ENCODE measurements at places on chromosomes 5 and 9.
A peak's percentile ranks its signal among the peaks of the same experiment; 100 is the strongest.

DNA sequence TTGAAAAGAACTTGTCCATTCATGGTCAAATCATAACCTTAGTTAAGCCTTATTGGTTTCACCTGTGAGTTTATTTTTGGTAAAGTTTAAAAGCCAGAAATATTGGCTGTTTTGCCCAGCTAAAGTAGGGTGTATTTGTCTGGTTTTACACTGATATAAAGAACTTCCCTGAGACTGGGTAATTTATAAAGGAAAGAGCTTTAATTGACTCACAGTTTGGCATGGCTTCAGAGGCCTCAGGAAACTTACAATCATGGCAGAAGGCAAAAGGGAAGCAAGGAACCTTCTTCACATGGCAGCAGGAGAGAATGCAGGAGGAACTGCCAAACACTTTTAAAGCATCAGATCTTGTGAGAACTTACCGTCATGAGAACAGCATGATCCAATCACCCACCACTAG lies 55.3 kb downstream of the JAKMIP2 start:
- DNase-seq, result no peak

DNA sequence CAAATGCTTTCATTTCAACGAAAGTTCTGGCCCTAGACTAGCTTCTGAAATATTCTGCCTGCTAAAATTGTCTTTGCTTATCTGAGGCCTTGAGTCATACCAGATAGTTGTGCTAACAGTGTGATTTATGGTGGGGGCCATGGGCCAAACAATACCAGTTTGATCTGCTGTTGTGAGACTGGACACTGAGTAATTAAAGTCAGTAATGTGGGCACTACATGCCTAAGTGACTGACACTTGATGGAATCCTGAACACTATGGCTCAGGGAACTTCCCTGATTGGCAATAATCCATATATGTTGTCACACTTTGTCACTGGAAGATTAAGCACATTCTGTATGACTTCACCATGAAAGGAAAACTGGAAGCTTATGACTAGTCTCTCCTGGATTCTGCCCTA lies 127.6 kb upstream of the CYLC2 start:
- DNase-seq, result no peak

- no peak for DNase-seq
These were observed 384.2 kb upstream of the RPS23 start for GRCh38 chr5:82662340-82662739.

GRCh38 chr5:135332519-135333150 lies 66.4 kb downstream of the MACROH2A1 start:
- no peak for DNase-seq

- DNase-seq, result no peak
These were observed 143.0 kb downstream of the FBN2 start for GRCh38 chr5:128395073-128395472.

- DNase-seq, result no peak
These were observed 10.2 kb downstream of the NFX1 start for GRCh38 chr9:33300546-33300945.

DNA sequence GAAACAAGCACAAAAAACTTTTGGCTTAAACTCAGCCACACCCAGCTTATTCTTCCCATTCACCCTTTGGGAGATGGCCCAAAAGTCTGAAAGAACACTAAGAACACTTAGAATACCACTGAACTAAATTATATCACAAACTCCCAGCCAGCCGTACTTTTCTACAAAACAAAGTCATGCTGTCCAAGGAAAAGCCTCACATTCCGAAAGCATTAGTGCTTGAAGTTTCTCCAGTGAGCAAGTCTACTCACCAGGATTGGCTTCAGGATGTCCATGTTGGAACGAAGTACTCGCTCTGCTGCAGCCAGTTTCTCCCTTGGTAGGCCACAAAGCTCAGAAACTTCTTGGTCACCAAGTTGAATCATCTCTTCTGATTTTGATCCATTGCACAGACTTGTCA lies 69.7 kb downstream of the ABCA1 start:
- no peak for DNase-seq

DNA sequence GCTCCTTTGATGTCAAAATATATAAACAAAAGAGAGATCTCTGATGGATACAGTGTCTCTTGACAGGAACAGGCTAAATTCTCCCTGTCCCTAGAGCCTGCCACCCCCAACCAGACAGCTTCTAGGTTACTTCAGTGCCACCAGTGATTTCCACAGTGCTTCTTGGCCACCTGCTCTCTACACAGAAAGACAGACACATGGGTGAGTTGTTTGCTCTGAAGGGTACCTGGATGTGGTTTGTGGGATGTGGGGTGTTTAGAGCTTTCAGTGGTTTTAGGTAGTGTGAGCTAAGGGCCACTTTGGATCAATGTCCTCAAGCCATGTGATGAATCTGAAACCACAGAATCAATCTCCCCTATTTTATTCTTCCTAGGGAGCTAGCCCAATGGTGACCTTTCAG lies 125.4 kb downstream of the ANKRD18B start:
- no peak for DNase-seq

DNA sequence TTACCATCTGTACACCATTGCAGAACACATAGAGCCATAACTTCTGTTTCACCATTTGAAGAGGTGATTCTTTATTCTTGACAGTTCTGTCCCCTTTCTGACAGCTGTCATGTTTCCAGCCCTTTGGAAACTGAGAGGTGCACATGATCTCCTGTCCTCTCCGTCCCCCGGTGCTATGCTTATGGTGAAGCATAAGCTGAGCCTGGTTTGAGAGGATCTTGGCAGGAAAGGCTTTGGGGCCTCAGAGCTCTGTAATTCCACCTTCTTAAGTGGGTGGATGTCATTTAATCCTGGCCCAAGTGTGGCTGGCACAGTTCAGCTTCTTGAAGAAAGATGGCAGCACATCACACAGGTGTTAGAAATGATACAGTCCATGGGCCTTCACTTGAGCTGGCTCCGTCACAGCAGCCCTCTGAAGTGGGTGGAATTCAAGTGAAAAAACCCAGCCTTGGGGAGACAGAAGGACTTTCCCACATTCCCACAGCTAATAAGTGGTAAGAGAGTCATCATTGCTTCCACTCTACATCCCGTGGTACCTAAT lies 30.7 kb upstream of the GRPEL2 start:
- DNase-seq, result no peak

DNA sequence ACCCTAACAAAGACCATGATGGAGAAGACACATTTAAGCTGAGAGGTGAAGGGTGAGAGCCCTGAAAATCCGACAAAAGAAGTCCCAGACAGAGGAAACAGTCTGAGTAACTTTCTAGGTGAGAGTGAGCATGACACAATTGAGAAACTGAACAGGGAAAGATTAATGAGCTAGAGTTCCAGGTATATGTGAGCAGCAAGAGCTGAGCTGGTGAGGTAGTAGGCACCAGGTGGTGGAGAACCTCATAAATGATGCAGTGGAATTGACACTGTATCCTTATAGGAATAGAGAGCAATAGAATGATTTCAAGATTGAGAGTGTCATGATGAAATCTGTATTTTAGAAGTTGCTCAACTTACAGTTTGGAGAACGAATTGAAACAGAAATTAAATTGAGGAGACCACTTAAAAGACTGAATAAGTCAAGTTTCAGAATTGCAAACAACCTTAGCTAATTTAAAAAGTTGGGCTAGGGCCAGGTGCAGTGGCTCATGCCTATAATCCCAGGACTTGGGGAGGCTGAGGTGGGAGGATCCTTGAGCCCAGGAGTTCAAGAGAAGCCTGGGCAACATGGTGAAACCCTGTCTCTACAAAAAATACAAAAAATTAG lies 89.8 kb downstream of the NREP start:
- no peak for DNase-seq

- no peak for DNase-seq
These were observed 234.1 kb downstream of the TMEM38B start for GRCh38 chr9:105928416-105928815.

GRCh38 chr9:123360161-123361085 lies 4.4 kb downstream of the CRB2 start:
- DNase-seq, result peak; percentile 9

DNA sequence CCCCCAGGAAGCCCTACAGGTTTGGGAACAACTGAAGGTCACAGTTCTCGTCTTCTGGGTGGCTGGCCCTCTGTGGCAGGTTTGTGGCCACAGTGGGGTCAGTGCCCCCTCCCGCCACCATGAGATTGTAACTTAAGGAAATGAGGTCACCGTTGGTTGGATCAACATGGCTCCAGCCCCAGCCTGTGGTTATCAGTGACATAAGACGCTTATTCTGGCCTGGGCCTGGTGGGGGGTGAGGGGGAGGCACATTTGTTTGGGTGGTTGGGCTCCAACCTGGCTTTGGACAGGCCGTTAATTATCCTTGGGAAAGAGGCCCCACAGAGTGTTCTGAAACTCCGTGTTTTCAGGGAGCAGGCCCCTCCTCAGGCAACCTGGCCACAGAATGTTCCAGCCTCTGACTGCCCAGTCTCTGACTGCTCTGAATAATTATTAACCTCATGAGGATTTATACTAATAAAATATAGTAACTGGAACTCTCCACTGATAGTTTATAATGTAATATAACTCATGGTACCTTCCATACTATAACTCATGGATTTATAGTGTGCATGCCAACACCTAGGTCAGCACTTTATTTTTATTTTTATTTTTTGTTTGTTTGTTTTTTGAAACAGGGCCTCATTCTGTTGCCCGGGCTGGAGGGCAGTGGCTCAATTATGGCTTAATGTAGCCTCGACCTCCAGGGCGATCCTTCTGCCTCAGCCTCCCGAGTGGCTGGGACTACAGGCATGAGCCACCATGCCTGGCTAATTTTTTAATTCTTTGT lies 58.0 kb upstream of the RPL26L1 start:
- DNase-seq, result no peak

DNA sequence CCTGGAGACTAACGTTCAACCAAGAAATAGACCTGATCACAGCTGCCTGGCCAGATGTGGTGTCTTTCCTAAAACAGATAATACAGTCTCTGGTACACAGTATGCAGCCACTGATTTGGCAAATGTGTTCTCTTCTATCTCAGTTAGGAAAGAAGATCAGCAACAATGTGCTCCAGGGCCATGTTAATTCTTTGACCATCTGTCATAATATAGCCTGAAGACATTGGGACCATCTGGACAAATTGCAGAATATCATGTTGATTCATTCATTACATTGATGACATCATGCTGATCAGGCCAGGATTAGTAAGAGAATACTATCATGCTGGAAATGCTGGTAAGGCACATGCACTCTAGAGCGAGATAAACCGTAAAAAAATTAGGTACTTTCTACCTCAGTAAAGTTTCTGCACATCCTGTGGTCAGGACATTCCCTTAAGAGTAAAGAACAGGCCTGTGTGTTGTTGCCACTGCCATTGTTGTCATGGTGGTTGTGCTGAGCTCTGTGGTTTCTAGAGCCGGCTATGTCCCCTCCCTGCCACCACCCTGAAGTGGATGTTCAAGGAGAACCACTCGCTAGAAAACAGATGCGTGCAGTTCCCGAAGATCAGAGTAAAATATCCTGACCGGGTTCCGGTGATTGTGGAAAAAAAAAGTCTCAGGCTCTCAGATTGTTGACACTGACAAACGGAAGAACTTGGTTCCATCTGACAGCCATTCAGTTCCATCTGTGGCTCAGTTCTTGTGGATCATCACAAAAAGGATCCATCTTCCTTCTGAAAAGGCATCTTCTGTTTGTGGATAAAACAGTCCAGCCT lies 6.4 kb upstream of the JMY start:
- no peak for DNase-seq

- DNase-seq, result no peak
These were observed 54.2 kb downstream of the GPR107 start for GRCh38 chr9:130107955-130108354.

DNA sequence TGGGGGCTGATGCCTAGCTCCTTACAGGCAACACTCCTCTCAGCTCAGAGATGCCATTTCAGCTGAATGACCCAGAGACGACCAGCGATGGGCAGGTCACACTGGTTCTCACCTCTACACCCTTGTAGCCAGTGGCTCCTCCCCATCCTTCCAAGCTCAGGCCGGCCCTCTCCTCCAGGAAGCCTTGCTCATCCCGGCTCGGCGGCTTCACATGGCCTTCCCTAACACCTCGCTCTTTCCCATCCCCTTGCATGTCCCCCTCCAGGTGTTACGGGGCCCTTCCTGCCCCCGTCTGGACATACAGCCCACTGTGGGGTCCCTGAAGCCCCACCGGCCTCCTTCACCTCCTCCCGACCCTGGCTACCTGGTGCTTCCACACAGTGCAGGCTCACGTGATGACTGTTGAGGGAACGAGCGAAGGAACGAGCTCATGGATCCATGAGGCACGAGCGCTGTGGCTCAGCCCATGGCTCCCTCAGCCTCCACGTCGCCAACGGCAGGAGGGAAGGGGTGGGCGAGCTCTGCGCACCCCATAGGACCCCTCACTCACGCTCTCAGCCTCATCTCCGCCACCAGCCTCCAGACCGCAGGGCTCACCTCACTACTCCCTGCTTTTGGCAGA lies 45.7 kb downstream of the SARDH start:
- DNase-seq, result no peak

DNA sequence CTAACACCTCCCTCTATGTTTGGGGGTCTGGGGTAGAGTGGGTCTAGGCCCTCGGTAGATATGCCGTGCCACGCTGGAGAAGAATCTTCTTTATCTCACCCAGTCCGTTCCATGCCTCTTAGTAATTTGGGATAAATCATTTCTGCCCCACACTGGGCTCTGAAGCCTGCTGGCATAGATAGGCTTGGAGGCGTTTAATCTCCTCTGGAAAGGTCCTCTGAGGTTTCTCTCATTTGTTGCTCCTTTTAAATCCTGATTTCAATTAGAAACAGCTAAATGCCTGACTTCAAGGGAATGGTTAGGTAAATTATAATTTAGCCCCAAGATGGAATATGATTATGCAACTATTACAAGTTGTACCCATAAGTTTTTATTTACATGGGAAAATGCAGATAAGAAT lies 57.8 kb upstream of the AKNA start:
- no peak for DNase-seq

- DNase-seq, result no peak
These were observed 189.0 kb upstream of the PUM3 start for GRCh38 chr9:3032898-3033297.

DNA sequence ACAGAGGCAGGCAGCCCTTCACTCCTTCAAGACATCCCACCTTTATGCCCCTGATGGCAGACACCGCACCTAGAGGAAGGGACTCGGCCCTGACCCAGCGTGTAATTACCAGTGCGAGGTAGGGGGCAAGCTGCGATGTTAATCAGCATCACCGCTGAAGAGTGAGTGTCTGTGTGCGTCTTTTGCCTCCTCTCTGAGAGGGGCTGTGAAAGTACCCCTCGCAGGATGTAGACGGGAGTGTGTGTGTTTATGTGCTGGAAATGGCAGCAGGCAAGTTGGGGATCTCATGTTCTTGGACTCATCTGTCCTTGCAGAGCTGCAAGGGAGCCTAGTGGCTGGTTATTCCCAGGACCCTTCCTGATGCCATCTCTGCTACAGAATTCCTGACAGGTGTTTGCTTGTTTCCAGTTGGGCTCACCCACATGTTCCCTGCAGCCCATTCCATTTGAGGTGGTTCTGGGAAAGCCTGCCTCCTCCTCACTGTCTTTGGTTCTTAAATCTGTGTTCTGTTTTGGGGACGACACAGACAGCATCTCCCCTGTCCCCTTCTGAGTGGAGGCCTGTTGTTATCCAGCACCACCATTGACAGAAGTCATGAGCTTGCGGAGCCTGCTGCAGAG lies 70.5 kb downstream of the ZNF618 start:
- no peak for DNase-seq

GRCh38 chr5:139664086-139664693 lies 16.0 kb downstream of the CXXC5 start:
- DNase-seq, result no peak
